ENCODE measurements at places on chromosomes 13 and 19. TPM values are rescaled to one million over a fixed set of nuclear protein-coding genes. Genes with fewer than 3 reads are reported as not detected.

CGB5 gene
- not detected for total RNA-seq

DNA sequence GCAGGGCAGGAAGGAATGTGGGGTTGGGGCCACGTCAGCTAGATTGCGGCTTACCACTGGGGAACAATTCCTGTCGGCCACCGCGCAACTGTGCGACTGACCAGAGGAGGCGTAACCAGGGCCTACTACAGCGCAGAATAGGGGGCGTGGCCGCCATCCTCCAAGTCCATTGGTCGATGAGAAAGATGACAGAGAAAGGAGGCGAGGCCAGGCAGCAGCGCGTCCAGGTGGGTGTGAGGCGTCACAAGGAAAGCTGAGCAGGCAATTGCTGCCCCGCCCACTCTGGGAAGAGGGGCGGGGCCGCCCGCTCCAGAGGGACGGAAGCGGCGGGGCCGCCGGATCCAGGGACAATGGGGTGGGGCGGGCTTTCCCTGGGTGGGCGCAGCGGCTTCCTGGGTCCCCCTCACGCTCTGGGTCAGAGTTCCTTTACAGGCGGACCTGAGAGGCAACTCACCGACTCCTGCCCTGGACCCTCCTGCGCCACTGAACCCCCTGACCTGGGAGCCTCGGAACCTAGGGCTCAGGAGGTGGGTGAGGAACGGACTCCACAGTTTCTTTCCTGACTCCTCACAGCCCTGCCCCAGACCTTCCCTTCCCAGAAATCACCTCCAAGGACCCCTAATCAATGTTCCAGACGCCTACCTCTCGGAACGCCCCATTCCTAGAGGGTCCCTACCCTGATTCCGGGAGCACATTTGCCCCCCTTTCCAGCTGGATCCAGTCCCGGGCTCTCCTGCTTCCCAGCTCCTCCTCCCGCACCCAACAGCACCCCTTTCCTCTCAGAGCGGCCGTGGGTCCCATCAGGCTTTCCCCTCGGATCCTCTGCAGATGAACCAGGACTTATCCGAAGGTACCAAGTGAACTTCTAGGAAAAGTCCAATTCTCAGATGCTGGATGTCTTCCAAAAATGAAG lies 101.5 kb upstream of the ZNF492 start:
- H3K27me3 ChIP-seq: no peaks in the 10 kb centered on the region
- no peak for DNase-seq
- H3K36me3 ChIP-seq: peaks cover 4% of the 10 kb centered on the region
- H3K4me1 ChIP-seq: no peaks in the 10 kb centered on the region

GRCh38 chr19:49746206-49746958 lies 16.7 kb downstream of the TSKS start:
- peak; percentile 39 for DNase-seq
- no peaks in the 10 kb centered on the region for H3K27me3 ChIP-seq
- H3K4me3 ChIP-seq: no peak overlapping the region
- H3K27ac ChIP-seq: no peak overlapping the region
- no peaks in the 10 kb centered on the region for H3K36me3 ChIP-seq

ZNF296 gene
- total RNA-seq: 5.8 TPM

DNA sequence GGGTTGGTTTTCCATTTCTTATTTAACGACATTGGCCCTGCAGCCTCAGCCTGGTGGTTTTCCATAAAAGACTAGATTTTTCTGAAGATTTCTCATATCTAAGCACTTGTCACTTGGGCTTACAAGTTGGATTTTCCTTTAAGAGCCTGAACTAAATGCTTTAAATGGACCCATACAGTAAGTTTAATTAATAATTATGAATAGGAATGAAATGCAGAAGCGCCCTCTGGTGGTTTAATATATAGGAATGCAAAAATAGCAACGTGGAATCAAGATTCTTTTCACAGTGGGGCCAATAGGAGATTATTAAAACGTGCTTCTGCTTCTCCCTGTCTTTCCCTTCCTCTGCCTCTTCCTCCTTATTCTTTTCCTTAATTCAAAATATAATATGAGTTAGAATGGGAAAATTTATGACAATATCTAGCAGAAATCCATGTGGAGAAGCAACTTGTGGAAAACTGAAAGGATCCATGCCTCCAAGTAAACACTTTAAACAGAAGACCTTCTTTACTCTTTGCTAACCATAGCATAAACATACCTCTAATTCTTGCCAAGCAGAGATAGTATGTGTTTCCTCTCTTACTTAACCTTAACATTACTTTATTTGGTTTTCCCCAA lies 324.0 kb downstream of the GPC5 start:
- H3K27me3 ChIP-seq: peaks cover 4% of the 10 kb centered on the region
- no peak for DNase-seq
- H3K4me1 ChIP-seq: peaks cover 7% of the 10 kb centered on the region
- no peaks in the 10 kb centered on the region for H3K36me3 ChIP-seq
- H3K4me3 ChIP-seq: no peak overlapping the region

GRCh38 chr19:38877781-38878574 lies at the start of gene RINL:
TSS of gene RINL (minus strand) at chr19:38878275. CDS start at chr19:38876742, 1,533 bp downstream.
- peak within 1 kb of the TSS; percentile 95 for H3K27ac ChIP-seq
- DNase-seq: peak; percentile 62
- peaks cover 23% of the 10 kb centered on the region for H3K36me3 ChIP-seq
- H3K4me1 ChIP-seq: peaks cover 21% of the 10 kb centered on the region
- H3K27me3 ChIP-seq: no peaks in the 10 kb centered on the region
- peak within 1 kb of the TSS; percentile 91 for H3K4me3 ChIP-seq

CRTC1 gene
- 7.0 TPM for total RNA-seq

DNA sequence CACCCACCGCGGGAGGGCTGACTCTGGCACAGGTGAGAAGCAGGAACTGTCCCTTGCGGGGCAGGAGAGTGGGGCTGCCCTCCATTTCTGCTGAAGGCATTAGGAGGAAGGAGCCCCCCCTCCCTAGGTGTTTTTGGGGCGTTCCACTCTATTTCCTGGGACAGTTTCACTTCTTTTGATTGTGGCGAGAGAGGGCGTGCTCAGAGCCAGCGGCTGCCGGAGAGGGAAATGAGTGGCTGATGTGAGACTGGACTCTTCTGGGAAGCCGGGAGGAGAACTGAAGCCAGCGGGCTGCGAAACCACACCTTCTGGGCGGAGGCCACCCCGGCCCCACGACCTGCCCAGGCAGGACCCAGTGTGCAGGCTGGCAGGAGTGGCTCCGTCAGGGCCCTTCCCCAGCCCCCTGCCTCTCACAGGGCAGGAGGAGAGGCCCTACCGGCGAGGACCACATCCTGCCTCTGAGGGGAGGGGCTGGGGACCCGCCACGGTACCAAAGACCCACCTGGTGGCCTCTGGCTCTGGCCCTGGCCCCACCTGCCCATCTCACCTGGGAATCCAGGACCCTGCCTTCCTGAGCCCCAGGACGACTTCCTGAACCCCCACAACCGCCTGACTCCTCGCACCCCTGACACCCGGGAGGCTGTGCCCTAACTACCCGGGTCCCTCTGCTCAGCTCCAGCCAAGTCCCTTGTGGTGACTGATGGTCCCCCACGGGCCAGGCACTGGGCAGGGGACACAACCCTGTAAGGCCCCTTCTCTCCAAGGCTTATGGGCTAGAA lies 25.9 kb downstream of the MPND start:
- peak overlapping the region; percentile 85 for H3K27ac ChIP-seq
- H3K27me3 ChIP-seq: no peaks in the 10 kb centered on the region
- H3K4me1 ChIP-seq: peaks cover 34% of the 10 kb centered on the region
- peaks cover 11% of the 10 kb centered on the region for H3K36me3 ChIP-seq
- peak; percentile 86 for DNase-seq

- no peaks in the 10 kb centered on the region for H3K4me1 ChIP-seq
- H3K27ac ChIP-seq: no peak overlapping the region
- no peaks in the 10 kb centered on the region for H3K27me3 ChIP-seq
- H3K36me3 ChIP-seq: peaks cover 11% of the 10 kb centered on the region
- DNase-seq: no peak
These were observed 118.0 kb downstream of the KDM4B start for GRCh38 chr19:5086725-5087439.

DNA sequence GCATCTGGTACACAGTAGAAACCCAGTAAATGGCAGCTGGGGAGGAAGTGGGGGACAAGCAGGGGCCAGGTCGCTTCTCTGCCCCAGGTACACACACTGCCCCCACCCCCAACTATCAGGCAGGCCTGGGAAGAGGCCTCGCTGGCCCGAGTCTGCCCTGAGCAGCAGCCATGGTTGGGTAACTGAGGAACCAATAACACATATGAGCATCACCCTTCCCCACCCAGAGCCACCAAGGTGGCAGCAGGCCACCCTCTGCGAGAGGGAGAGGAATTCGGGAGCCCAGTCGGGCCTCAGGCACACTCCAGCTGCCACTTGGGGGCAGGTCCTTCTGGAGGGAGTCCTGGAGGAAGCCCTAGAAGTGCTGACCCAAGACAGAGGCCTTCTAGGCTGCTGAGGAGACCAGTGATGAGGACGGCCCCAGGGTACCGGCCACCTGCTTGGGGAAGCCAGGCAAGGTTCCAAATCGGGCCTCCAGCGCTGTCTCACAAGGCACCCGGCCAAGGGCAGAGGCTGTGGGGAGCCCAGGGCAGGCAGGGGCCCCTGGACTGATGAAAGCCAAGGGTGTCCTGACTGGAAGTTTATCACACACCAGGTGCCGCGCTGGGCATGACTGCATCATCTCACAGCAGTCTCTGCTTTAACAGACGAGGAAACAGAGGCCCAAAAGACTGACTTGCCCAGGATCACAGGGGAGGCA lies 14.0 kb upstream of the KPTN start:
- H3K4me1 ChIP-seq: no peaks in the 10 kb centered on the region
- no peak for DNase-seq
- no peak overlapping the region for H3K4me3 ChIP-seq
- no peaks in the 10 kb centered on the region for H3K27me3 ChIP-seq

CALM3 gene
- total RNA-seq: 537 TPM

FUT6 gene
- total RNA-seq: not detected

GZMM gene
- 31.8 TPM for total RNA-seq

CABP5 gene
- total RNA-seq: not detected

- H3K27ac ChIP-seq: no peak overlapping the region
- H3K36me3 ChIP-seq: no peaks in the 10 kb centered on the region
- H3K4me3 ChIP-seq: no peak overlapping the region
- no peaks in the 10 kb centered on the region for H3K4me1 ChIP-seq
- H3K27me3 ChIP-seq: no peaks in the 10 kb centered on the region
These were observed 12.3 kb downstream of the SLC15A1 start for GRCh38 chr13:98740131-98740530.

Measured in activated T-helper 2 cell treated with anti-CD3 and anti-CD28 coated beads, Interferon-gamma antibody, Interleukin-2, Interleukin-4, amounts not matched to agents 10 μg/mL and 5 μg/mL and 100 μg/mL, durations not matched to agents 14 hours and 24 hours and 36 hours (primary cell).